Ureter (tissue), 1 donor: ENCODE measurements at places on chromosomes 4 and X.
A peak's percentile ranks its signal among the peaks of the same experiment; 100 is the strongest.

DNA sequence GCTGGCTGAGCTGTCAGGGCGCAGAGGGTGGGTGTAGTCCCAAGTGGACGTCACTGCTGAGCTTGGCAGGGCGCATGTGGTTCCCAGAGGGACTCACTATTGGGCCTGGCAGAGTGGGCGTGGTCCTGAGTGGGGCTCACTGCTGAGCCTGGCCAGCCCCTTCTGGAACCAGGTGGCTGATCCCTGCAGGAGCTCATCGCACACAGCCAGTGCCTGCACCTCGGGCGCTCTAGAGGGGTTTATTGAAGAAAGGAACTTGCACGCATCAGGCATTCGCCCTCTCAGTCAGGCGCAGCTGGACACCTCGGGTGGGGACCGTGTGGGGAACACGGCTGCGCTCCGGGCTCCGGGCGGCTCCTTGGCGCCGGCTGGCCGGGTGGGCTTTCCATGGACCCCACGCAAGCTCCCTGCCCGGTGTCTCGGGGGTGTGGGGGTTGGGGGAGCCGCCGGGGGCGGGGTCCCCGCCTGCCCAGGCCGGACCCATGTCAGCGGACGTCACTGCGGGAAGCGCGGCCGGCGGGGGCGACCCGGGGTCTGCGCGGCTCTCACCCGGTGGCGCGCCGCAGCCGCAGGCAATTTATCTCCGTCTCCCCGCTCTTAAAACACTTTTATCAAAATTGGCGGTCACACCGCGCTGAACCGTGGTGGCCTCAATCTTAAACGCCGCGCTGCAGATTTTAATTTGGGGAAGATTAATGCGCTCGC lies 65.4 kb upstream of the NKX1-1 start:
- no peak for DNase-seq

DNA sequence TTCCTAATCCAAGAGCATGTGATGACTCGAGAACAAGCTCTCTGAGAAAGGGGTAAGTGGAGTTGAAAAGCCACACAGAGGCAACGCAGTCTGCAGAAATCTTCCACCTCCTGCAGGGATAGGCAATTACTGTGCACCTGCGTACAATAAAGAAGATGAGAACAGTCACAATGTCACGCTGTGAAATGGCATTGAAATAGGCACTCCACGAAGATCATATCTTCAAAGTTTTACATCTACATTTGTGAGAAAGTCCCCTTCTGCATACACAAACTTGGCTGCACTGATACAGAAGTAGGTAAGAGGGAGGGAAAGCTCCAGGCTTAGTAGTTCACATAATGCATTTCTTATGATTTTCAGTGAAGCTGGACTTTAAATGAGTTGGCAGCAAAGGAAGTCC lies 27.1 kb downstream of the DDX60L start:
- DNase-seq = no peak

DNA sequence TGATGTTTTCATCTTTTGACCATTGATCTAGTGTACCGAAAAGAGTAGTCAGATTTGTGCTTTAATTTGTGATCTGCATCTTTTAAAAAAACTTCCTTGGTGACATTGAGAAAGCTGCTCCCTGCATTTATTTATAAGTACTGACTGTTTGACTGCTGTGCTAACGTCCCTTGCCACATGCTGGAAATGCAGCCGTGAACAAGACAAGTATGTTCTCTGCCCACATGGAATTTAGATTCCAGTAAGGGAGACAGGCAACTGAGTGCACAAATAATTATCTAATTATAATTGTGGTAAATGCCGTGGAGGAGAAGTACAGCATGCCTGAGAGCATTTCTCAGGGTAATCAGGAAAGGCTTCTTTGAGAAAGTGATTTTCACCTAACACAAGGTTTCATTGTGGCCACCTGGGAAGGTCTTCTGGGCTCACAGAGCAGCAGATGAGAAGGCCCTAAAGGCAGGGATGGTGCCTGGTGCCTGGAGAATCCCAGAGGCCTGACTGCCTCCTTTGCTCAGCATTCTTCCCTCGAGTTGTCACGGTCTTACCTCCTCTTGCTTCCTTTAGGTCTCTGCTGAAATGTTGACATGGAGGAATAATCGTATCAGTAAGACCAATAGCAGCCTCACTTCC lies 55.8 kb downstream of the PTTG2 start:
- no peak for DNase-seq

DNA sequence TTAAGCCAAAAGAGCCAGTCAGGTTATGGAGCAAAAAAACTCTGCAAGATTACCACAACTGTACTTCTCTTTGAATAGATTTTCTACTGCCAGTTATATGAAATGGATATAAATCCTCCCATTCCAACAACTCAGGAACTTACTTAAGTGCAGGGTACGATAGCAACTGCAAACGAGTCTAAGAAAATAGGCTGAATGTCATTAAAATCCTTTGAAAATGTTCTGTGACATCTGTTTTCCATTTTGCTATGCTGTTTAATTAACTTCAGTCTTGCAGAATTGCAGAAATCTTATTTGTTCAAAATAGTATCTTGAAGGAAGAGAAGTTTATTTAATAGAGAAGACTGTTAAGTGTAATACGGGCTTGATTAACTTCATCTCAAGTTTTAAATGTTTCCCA lies 243.8 kb downstream of the PALLD start:
- DNase-seq = no peak

- no peak for DNase-seq
These were observed 7.0 kb downstream of the LAGE3 start for GRCh38 chrX:154471839-154472684.

- no peak for DNase-seq
These were observed 13.0 kb upstream of the SMIM20 start for GRCh38 chr4:25901030-25901430.

DNA sequence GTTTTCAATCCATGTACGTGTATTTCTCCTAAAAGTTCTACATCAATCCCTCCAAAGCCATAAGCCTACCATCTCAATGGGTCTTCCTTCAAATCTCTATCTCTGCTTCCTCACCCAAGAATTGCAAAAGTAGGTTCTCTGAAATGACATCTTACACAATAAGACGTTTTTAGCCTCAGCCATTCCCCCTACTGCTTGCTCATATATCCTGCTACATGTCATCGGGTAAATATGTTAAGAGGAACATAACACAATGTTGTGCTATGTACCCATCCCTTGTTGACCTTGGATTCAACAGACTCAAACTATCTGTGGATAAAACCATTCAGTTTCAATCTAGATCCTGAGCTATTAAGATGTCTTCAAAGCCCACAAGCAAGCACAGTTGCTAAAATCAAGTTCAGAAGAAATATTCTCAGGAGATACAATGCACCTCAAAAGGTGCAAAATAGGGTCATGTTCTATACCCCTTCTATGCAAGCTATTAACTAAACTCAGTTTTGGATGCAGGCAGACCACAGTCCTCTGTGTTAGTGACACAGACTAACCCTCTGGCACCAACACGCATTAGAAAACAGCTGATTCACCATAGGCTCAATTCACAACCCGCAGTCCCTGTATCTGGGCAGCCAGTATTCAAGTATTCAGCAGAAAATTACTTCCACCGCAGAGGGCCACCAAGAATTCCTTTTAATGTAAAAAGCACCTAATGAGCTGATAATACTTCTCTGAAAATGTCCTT lies 56.8 kb downstream of the CD99L2 start:
- no peak for DNase-seq

- DNase-seq = no peak
These were observed 15.1 kb downstream of the TAF9B start for GRCh38 chrX:78124307-78124706.

GRCh38 chr4:56821381-56822243 lies at the start of gene SPINK2:
SPINK2 (minus strand) TSS chr4:56821701; CDS start chr4:56821662, 39 bp downstream.
- DNase-seq = peak; percentile 46

GRCh38 chr4:185761352-185762235 lies 50.4 kb downstream of the SORBS2 start:
- DNase-seq = no peak

GRCh38 chr4:18213576-18214198 lies 192.1 kb upstream of the LCORL start:
- no peak for DNase-seq

- no peak for DNase-seq
These were observed at the start of gene CCKAR for GRCh38 chr4:26490111-26490959. CCKAR (minus strand) TSS chr4:26490484; CDS start chr4:26490267, 217 bp downstream.

DNA sequence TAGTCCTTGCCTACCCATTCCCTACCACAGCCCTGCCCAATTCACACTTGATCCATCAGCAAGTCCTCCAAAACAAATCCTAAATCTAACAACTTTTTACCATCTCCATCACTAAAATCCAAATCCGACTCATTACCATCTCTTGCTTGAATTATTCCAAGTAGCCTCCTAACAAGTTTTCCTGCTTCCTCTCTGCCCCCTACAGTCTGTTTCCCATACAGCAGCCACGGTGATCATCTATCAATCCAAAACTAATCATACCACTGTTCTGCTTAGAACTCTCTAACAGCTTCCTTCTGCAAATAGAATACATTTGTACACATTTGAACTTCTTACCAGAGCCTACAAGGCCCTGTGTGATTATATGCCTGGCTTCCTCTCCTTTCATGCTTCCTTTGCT lies 133.0 kb downstream of the SHROOM4 start:
- no peak for DNase-seq

GRCh38 chr4:150855981-150856510 lies 159.0 kb downstream of the LRBA start:
- no peak for DNase-seq

DNA sequence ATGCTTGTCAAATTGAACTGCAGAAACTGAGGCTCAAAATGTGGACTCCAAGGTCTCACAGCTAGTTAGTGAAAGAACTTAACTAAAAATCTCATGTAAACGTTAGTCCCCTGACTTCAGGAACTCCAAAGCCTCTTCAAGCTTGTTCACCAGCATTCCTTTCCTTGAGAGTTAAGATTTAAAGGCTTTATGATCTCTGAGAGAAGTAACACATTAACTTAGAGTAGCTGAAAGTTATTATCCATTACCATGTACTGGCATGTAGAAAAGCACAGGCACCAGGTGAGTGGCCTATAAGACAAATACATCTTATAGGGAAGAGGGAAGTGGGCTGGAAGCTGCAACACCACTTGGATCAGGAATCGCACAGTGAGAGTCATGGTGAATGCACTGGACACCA lies 15.3 kb downstream of the PARM1 start:
- DNase-seq = no peak

DNA sequence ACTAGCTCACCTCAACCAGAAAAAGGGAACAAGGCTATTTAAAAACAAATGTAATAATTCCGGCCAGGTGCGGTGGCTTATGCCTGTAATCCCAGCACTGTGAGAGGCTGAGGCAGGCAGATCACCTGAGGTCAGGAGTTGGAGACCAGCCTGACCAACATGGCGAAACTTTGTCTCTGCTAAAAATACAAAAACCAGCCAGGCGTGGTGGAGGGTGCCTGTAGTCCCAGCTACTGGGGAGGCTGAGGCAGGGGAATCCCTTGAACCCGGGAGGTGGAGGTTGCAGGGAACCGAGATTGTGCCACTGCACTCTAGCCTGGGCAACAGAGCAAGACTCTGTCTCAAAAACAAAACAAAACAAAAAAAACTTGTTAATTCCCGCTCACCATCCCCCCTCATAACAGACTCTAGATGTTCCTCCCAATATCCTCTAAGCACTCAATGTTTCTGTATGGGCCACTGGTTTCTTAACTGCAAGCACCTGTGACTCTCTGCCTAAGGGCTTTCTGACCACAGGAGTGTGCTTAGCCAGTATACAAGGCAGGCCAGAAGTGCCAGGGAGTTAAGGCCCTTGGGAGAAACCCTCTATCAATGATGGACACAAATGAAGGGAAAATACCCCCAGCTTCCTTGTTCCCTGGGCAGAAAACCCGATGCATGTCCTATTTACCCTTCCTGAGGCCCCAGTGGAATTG lies 21.0 kb upstream of the THOC2 start:
- no peak for DNase-seq

DNA sequence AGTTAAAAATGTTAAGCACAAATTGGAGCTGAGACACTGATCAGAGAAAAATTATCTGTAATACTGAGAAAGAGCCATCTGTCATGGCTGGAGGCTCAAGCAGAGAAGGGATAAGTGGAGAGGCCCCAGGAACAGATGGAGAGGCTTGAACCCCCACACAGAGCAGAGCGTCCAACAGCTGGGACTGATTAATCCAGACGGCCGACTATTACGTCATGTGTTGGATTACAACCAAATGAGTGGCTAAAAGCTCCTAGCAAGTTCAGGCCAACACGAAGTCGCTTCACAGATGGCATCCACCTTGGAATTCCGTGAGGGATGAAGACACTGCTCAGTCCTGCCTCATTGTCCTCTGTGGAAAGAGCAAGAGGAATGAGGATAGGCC lies 57.7 kb upstream of the ATXN3L start:
- no peak for DNase-seq

DNA sequence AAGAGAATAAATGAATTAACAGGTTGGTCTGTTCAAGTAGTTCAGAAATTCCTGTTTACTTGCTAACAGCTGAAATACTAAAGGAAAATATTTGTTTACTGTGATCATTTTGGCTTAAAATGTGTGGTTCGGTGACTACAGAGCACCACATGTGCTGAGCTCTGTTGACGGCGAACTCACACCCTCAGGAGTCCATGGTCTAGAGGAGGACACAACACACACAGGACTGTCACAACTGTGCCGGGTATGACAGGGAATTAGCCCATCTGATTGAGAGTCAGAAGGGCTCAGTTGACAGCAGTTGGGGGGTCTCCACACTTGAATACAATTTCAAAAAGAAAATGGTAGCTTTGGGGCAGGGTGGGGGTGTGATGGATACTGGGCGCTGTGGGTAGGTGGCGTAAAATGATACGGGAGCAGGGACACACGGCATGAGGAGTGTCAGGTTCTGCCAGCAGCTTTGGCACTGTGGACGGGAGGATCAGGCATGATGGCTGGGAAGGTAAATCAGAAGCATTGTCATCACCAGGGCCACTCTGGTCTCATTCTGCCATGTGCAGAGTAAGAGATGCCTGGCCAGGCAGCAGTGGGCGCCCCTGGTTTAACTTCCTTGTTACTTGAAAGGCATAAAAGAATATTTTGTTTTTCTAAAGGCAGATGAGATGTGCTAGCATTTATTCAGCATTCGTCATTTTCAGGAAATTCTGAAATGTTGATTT lies 33.3 kb downstream of the CLDN22 start:
- no peak for DNase-seq

DNA sequence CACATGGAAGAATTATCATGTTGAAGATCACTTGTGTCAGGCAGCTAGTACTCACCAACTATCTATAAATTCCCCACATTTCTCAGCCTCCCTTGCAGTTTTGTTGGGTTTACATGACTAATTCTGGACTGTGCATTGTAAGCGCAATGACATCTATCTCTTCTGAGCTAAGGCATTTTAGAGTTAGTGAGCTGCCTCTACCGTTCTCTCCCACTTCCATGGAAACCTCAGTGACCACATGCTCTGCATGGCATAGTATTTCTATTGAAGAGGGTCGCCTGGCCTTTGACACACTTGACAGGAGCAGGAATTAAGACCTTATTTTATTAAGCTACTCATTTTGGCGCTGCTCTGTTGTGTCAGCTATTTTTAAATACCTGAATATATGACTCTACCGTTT lies 67.5 kb upstream of the NPY2R start:
- DNase-seq = no peak

- no peak for DNase-seq
These were observed 142.3 kb downstream of the PDGFC start for GRCh38 chr4:156829201-156829873.

GRCh38 chrX:52574416-52575275 lies 57.8 kb upstream of the XAGE1B start:
- no peak for DNase-seq
